Kidney epithelial cell (primary cell): ENCODE measurements at places on chromosomes 13 and 19. TPM values are rescaled to one million over a fixed set of nuclear protein-coding genes. Genes with fewer than 3 reads are reported as not detected.

DNA sequence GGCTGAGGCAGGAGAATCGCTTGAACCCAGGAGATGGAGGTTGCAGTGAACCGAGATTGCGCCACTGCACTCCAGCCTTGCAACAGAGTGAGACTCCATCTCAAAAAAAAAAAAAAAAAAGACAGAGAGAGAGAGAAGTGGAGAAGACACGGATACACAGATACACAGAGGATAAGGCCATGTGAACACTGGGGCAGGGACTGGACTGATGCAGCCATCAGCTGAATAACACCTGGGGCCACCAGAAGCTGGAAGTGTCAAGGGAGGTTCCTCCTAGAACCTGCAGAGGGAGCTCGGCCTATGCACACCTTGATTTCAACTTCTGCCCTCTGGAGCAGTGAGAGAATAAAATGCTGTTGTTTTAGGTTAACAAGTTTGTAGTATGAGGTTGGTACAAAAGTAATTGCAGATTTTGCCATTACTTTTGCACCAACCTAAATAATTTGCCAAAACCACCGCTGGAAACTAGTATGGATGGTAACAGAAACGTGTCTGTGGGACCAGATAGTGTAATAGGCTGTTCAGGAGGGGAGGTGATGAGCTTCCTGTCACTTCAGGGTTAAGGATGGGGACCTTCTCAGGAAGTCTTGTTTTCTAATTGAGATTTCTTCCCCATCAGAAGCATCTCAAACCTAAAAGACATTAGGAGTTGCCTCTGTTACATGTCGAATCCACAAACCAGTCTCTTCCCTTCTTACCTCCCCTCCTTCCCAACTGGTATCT lies 36.4 kb upstream of the IGSF23 start:
- DNase-seq, result no peak

DNA sequence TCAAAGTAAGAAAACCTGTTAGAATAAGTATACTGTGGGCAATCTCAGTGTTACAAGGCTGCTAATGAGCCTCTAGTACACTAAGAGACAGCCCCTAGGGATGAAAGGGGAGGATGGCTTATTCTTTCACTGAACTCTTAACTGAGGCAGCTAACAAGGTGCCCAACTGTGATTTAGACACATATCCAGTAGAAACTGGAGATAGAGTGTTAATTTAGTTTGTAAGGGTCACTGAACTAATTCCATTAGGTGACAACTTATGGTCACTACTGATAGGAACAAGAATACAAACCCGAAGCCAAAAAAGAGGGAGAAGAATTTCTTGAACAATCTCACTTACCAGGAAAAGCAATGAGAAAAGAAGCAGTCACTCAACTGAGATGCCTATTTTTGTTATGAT lies 1010.6 kb downstream of the PCDH9 start:
- DNase-seq, result no peak

DNA sequence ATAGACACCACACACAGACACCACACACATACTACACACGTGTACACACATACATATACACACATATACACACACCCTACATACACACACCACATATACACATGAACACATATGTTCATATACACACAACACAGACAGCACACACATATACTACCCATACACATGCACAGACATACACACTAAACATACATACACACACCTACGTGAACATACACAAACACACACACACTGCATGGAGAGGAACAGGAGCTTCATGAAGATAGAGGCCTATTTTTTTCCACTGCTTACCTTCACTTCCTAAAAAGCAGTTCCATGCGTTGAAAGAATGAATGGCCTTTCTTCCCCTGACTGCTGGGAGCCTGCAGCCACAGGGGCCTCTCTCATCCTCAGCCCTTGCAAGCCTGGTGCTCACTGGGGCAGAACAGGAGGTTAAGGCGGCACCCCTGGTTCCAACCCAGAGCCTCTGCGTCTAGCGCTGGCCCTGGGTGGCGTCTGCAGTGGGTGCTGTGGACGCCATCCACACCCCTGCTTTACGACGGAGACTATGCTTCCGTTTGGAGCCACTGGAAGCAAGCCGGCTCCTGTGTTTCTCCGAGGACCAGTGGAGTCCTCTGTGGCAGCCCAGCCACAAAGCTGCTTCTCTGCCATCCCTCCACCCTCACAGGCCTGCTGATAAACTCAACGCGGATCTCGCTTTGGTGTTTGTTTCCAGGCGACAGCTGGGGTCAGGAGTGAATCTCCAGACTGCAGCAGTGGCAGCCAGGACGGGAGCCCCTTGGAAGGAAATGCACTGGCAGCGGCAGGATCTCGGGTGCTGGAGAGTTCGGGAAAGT lies 1.9 kb upstream of the RASA3 start:
- no peak for DNase-seq

HRC gene
- not detected in 2 replicates for total RNA-seq

SH2D3A gene
- 40.0 and 45.8 TPM in 2 replicates for total RNA-seq

ZNF563 gene
- total RNA-seq, result 0.75 and 3.7 TPM in 2 replicates
